ENCODE measurements at places on chromosomes 11 and 22.

DNA sequence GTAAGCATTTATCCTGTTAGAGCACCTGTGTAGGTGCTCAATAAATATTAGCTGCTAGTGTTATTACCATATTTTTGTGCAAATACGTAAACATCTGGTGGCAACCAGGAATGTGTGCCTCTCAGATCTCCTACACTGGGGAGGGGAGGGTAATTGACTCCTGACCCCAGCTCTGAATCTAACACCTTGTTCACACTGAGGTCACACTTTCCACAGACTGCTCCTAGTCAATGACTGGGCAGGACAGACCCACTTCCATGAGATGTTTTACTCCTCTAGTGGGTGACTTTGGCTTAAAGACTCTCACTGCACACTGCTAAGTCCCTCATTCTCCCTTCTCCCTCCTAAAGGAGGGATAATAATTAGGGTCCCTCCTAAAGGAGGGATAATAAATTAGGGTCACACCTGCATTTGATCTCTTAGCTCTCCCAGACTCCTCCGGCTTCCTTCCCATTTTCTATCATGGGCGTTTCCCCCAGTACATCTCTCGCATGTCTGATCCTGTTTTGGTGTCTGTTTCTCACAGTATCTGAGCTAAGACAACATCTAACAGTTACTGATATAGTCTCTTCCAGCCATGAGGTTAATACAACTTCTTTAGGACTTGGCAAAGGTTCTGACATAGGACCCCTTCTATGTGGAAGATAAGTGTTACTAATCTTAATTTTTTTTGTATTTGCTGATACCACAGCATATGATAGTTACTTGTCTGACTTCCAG is 8.0 kb downstream of the CSTPP1 start:
- DNase-seq: no peak

DNA sequence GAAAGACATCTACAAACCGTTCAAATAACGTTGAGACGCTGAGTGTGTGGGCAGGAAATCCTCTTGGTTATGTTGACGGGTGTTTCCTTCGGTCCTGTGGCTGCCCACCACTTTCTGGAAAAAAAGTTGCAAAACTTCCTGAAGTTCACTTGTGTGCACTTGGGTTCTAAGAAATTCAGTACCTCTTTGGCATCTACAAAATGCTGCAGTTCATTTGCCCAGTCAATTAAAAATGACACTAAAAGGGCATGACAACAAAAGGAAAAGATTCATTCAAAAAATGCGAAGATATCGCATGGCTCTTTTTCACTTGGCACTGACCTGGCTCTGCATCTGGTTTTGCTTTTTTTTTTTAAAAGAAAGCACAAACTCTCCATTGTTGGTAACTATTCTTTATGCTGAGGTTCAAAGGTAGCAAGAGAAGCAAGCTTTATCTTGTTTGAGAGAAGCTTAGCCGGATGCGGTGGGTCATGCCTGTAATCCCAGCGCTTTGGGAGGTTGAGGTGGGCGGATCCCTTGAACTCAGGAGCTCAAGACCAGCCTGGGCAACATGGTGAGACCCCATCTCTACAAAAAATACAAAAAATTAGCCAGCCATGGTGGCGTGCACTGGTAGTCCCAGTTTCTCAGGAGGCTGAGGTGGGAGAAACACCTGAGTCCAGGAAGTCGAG is 10.6 kb upstream of the XBP1 start:
- no peak for DNase-seq

- no peak for DNase-seq
Observed at GRCh38 chr22:43566561-43567332, 154.9 kb downstream of the MPPED1 start.

DNA sequence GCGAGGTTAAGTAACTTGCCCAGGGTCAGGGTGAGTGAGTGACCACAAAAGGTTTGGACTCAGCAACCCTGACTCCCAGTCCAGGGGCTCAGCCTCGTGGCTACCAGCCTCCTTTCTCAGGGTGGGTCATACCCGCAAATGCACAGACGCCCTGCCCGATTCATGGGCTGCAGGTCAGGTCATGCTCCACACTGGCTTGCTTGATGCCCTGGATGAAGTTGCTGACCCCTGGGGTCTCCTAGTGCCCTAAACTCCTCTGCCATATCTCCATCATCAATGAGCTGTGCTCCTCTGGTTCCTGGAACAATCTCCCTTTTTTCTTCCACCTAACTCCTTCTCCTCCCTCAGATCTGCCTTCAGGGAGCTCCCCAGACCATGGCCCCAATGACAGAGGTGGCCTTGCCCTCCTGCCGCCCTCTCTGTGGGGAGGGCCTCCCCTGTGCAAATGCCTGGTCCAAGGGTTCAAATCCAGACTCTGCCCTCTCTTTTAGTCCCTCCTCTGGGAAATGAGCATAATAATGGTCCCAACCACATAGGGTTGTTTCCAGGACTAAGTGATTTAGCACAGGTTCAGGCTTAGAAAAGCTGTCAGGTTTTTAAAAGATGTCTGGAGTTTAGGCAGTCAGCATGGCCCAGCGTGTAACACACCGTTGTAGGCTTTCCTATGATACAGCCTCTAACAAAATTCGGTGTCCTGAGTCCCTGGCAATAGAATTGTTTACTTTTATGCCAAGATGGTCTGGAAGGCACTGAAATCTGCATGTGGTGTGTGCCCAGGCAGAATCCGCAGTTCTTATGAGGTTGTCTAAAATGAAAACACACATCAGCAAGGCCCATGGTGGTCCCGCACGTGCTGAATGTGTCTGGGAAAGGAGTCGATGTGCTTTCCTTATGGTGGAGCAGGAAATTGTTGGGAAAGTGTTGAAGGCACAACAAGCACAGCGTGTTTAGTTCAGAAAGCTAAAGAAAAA is 63.6 kb downstream of the CD82 start:
- DNase-seq: no peak

DNA sequence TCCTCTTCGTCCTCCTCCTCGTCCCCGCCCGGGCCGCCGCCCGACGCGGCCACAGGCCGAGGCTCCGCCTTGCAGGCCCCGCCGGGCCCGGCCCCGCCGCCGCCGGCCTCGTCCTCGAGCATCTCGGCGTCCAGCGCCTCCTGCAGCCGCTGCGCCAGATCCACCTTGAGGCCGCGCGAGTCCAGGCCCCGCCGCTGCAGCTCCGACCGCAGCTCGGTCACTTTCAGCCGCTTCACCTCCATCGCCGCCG is 417 bp downstream of the HNRNPUL2 start:
- no peak for DNase-seq

All from esophagus squamous epithelium (tissue), 5 donors.